ENCODE measurements at places on chromosomes 5 and 9.
A peak's percentile ranks its signal among the peaks of the same experiment; 100 is the strongest.

- no peaks in the 10 kb centered on the region for H3K27me3 ChIP-seq
- no peaks in the 10 kb centered on the region for H3K36me3 ChIP-seq
- H3K27ac ChIP-seq: no peak overlapping the region
- H3K4me3 ChIP-seq: no peak overlapping the region
Observed at GRCh38 chr9:134559013-134559412, 82.6 kb upstream of the COL5A1 start.

DNA sequence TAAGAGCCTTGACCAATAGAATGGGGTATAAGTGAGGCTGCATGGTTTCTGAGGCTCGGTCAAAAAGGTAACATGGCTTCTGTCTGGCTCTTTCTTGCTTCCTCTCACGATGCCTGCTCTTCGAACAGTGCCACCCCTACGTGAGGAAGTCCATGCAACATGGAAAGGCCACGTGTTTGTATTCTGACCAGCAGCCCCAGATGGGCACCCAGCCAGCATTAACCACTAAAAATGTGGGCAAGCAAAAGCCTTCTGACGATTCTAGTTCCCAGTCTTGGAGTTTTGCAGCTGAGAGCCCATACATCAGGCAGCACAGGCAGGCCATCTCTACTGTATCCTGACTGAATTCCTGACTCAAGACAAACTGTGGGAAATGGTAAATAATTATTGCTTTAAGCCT, 24.2 kb upstream of the NREP start:
- no peaks in the 10 kb centered on the region for H3K36me3 ChIP-seq
- H3K27me3 ChIP-seq: no peaks in the 10 kb centered on the region
- H3K27ac ChIP-seq: no peak overlapping the region
- H3K4me1 ChIP-seq: peaks cover 9% of the 10 kb centered on the region
- H3K4me3 ChIP-seq: no peak overlapping the region

GRCh38 chr9:133955821-133956411, 36.2 kb downstream of the VAV2 start:
- DNase-seq: peak; percentile 71
- peaks cover 56% of the 10 kb centered on the region for H3K4me1 ChIP-seq
- H3K4me3 ChIP-seq: no peak overlapping the region

DNA sequence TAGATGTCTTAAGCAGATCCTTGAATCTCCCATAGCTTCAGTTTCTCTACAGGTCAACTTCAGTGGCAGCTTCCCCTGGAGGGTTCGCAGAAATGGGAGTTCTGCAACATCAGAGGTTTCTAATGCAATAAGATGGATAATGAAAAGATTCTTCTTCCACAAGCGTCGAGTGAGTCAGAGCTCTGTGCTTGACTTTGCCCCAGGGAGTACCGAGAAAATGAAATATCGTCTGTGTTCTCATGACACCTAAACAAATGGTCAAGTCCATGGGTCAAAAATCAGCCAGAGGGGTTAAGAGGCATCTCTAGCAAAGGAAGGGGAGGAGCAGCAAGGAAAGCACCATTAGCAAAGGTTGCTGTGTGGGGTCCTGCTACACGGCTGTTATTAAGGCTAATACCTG, 3.2 kb upstream of the ADRA1B start:
- no peaks in the 10 kb centered on the region for H3K36me3 ChIP-seq
- no peak overlapping the region for H3K4me3 ChIP-seq
- H3K27me3 ChIP-seq: peaks cover 5% of the 10 kb centered on the region
- H3K4me1 ChIP-seq: no peaks in the 10 kb centered on the region
- peak overlapping the region; percentile 33 for H3K27ac ChIP-seq

DNA sequence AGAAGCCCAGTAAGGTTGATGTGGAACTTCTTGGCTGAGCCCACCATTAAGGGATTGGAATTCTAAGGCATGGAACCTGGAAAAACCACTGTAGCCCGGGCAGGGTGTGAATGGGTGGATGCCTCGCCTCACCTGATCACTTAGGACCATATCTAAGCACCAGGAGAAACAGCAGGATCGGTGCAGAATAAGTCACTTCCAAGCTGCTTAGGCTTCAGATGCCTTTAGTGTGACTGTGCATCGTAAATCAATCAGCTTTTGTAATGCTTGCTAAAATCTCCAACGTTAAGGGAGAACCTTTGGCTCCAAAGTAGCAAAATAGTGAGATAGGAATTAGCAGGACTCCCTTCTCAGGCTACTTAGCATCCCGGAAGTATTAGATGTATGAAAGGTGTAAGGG, 103.9 kb upstream of the MEGF10 start:
- no peaks in the 10 kb centered on the region for H3K4me1 ChIP-seq
- H3K4me3 ChIP-seq: no peak overlapping the region
- H3K27ac ChIP-seq: no peak overlapping the region
- no peak for DNase-seq
- H3K36me3 ChIP-seq: no peaks in the 10 kb centered on the region
- H3K27me3 ChIP-seq: no peaks in the 10 kb centered on the region

Data from lung (tissue), 17 donors.